ENCODE measurements at places on chromosomes 2 and 18. TPM values are rescaled to one million over a fixed set of nuclear protein-coding genes. Genes with fewer than 3 reads are reported as not detected.

GRCh38 chr18:23868136-23868785 lies 146.3 kb upstream of the TTC39C start:
- no peak for DNase-seq

CYP26B1 gene
- total RNA-seq = 6.0 TPM

DNA sequence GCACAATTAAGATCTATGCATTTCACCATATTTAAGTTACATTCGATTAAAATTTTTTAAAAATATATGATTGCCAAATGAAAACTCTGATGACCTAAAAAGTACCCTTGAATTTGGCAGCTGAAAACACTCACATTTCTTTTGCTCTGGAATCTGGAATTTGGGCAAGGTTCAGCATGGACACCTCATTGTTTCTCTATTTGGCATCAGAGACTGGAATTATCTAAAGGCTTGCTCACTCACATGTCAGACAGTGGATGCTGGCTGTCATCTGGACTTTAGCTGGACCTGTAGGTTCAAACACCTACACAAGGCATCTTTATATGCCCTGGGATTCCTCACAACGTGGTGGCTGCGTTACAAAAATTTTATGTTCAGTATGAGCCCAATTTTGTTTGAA lies 16.1 kb downstream of the MBOAT2 start:
- no peak for DNase-seq

HTR2B gene
- 9.2 TPM for total RNA-seq

DNA sequence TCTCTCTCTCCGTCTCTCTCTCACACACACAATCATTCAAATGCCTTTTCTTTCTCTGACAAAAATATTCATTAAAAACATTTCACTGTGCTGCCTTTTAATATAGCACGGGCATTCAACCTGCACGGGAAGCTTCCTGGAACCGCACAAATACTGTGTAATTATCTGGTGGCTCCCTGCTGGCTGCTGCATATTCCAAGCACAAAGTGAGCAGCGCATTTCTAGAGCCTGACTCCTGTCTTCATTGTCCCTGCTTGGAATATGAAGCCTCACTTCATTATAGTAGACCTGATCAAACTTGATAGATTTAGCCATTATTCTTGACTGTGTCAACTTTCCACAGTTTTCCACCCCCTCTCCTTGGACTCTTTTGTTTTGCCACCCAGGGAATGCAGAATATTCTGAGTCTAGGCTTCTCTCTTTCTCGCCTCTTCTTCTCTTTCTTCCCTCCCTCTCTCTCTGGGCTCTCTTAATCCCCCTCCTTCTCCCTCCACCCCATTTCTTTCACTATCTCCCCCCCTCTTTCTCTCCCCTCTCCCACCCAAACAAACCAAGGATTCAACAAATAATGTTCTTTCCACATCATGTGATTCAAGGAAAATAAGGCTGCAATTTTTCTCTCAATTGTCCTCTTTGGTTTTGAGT lies 672.1 kb upstream of the FANCL start:
- DNase-seq = no peak

SPTBN1 gene
- 524 TPM for total RNA-seq

DNA sequence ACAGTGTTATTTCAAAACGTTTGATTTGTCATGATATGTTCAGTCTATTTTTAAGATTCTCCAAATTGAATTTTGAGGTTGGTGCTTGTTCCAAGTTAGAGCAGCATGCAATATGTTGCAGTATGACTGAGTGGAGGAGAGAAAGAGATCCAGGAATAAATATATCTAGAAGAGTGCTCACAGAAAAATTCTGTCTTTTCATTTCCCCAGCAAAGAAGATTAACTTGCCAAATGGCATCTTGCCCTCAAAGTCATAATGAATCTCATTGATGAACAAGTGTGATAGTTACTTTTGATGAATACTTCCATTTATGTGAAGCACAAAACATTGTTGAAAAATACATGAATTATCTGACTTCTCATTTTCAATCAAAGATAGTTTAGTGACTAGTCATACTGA lies 95.9 kb downstream of the KCNJ3 start:
- DNase-seq = no peak
